ENCODE measurements at places on chromosomes 4 and X.

DNA sequence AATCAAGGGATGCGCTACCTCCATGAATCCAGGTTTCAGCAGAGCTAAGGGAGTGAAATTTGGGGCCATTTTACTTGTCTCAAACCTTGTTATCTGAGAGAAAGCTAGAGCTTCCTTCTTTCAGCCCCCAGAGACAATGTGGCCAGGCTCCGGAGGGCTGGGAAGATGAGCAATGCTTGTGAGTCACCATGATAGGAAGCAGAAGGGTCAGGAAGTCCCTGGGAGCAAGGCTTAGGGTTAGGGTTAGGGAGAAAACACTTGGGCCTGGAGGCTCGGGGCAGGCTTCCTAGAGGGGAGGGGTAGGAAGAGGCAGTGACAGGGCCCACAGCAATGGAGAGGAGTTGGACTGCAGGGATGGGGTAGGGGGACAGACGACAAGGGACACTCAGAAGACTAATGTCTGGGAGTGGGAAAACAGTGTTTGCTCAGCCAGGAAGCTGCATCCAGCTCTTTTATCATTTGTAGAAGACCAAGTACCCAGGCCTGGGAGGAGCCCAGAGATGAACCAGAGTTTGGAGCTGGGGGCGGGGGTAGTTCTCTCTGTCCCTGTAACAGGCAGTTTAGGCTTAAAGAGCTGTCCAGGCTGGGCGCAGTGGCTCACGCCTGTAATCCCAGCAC lies 16.4 kb upstream of the PORCN start:
- no peak for DNase-seq

GRCh38 chr4:145231906-145232700 lies 51.7 kb upstream of the OTUD4 start:
- no peak for DNase-seq

DNA sequence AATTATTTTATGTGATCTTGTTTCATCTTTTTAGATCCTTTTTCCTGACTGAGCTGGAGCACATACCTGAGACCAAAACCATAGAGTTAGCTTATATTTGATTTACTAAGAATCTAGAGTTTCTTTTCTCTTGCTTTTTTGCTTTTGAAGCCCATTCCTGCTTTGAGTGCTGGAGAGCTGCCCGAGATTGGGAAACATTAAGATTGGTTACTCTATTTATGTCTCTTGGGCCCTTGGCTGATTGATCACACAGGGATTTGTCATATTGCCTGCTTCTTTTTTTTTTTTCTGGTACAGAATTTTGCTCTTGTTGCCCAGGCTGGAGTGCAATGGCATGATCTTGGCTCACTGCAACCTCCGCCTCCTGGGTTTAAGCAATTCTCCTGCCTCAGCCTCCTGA lies 73.9 kb downstream of the REPS2 start:
- DNase-seq, result no peak

GRCh38 chrX:82666355-82666754 lies 841.7 kb upstream of the POU3F4 start:
- DNase-seq, result no peak

GRCh38 chr4:1976416-1977352 lies 32.1 kb downstream of the NELFA start:
- DNase-seq, result no peak

GRCh38 chr4:48388525-48389154 lies 47.3 kb downstream of the SLAIN2 start:
- peak; percentile 38 for DNase-seq

GRCh38 chr4:148289740-148290139 lies 152.5 kb downstream of the NR3C2 start:
- DNase-seq, result peak; percentile 30

DNA sequence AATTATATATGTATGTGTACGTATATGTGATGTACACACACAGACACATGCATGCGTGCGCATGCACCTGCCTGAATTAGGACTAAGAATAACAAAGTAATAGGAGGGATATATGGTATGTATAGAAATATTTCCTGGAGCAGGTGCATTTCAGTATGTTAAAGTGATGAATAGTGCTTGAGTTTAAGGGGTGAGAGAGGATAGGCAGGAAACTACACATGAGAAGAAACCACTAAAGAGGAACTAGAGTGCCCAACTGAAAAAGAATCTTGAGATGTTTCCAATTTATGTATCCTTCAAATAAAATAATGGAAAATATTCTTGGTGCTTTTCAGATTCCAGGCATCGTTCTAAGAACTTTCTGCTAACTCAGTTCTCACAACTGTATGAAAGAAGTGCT lies 52.6 kb upstream of the UNC5C start:
- no peak for DNase-seq

GRCh38 chrX:2710041-2710840 lies 19.1 kb downstream of the CD99 start:
- DNase-seq, result no peak

DNA sequence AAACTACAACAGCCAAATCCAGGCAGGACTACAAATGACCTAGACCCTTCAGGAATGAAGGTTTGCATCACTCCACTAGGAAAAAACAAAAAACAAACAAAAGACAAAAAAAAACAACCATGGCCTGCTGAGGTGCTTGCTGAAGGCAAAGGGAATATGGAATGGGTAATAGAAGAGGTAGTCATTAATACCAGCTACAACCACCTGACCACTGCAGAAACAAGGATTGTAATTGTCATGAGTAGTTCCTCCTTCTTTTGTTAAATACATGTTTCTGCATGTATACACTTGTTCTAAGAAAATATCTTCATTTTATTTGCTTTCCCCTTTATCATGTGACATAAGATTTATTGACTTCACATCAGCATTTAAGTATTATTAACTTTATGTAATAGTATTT lies 409.8 kb upstream of the GRID2 start:
- no peak for DNase-seq
